ENCODE measurements at places on chromosomes 12 and 14.
A peak's percentile ranks its signal among the peaks of the same experiment; 100 is the strongest.

DNA sequence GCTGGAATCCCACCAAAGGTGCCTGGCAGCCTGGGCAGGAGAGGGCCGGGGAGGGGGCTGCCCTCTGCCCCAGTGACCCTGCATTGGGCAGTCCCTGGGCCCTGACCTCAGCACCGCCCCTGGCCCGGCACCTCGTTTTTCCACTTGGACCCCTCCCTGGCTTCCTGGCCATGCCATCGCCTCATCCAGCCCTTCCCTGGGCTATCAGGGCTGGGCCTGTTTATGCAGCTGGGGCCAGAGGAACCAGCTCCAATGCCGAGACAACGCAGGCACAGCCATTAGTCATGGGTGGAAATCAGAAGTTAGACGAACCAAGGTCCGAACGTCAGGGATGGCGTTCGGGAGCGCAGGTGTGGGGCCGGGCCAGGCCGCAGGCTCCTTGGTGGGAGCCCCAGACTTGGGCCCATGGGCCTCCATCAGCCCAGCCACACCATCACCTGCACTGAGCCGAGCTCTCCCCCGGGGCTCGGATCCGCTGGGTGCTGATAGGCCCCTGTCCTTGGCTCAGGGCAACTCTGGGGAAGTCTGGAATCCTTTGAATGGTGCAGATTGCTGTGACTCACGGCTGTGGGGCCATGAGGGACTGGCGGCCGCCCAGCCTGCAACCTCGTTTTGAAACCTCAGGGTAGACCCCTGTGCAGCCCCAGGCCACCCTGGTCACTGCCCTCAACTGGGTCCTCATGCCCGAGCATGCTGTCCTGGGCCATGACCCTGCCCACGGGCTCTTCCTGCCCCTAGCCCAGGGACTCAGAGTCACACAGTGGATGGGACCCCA is 169.4 kb downstream of the KIF26A start:
- no peak for DNase-seq

DNA sequence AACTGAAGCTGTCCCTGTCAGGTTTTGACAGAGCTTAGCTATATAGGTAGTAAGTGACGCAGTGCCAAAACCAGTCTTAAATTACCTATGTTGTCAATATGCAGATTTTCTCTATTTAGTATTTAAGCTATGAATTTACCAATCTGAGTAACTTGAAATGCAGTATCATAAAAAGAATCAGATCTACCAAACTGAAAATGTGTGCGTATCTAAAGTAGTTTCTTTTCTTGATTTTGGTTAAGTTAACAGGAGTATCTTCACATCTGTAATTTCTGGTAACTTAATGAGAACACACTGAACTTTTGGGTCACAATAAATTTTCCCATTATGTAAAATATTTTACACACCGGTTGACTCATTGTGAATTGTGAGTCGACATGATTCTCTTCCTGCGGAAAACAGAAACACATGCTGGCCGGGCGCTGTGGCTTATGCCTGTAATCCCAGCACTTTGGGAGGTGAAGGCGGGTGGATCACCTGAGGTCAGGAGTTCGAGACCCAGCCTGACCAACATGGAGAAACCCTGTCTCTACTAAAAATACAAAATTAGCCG is 45.1 kb downstream of the TRAF3 start:
- DNase-seq, result no peak

- DNase-seq, result no peak
Measured at GRCh38 chr14:99136047-99136400, 136.0 kb downstream of the BCL11B start.

- no peak for DNase-seq
Measured at GRCh38 chr12:132446633-132447326, 43.2 kb upstream of the FBRSL1 start.

DNA sequence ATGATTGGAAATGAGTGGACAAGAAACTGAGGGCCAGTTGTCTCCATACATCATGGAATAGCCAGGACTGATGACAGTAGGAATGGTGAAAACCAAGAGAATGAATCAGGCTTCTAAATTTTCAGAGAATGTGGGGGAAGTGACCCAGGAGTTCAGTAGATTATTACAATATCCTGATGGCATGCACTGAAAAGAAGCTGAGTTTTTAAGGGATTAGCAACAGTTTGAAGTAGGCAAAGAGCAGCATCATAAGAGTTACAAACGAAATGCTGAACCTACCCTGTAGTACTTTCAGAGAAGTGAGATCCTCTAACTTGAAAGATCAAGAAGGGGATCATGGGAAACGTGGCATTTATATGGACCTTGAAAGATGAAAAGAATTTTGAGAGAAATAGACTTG is 13.2 kb downstream of the SLC2A14 start:
- DNase-seq, result no peak

DNA sequence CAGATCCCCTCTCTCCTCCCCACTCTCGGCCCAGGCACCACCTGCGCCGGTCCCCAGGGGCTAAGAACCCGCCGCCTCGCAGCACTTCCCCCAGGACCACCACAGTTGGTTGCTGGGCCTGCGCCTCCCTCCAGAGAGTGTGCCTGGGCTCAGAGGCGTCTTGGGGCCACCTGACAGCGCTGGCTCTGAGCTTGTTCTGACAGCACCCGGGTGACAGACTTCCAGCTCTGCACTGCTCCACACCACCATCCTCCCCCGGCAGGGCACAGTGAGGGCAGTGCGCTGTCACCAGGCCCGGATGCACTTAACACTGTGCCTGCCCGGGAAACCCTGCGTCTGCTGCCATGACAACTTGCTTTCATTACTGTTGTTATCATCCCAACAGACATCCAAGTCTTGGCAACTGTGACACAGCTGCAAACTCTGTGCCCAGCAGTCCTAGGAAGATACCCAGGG is 6.6 kb downstream of the BRF1 start:
- peak; percentile 48 for DNase-seq

GRCh38 chr12:62865065-62865464 is 69.9 kb downstream of the PPM1H start:
- no peak for DNase-seq

DNA sequence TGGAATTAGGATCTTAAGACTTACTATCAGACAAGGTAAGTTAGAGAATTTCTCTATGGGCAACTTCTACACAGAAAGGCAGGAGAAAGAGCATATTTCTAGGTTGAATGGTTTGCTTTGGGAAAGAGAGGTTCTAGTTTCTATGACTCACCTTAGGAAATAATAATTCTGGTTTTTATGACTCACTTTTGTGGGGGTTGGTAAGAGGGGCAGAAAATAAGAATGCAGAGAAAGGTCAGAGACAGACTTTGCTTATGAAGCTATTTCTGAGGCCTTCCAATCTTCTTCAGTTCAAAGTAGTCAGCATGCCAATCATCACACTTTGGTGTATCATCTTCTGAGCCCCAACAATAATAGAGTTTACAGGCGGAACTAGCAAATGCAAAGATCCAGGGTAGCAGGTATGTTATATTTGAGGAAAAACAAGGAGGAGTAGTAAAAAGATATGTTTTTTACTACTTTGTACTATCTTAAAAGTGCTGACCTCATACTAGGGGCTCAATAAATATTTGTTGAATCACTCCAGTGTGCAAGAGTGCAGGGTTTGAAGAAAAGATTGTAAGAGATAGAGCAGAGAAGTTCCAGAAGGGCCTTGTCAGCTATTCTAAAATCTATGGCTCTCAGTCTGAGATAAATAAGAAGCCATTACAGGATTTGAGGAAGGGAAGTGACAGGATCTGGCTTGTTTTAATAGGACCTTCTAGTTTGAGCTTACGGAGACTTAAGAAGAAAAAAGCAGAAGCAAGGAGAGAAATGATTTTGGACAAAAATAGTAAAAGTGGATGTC is 56.7 kb upstream of the LRFN5 start:
- DNase-seq, result no peak

DNA sequence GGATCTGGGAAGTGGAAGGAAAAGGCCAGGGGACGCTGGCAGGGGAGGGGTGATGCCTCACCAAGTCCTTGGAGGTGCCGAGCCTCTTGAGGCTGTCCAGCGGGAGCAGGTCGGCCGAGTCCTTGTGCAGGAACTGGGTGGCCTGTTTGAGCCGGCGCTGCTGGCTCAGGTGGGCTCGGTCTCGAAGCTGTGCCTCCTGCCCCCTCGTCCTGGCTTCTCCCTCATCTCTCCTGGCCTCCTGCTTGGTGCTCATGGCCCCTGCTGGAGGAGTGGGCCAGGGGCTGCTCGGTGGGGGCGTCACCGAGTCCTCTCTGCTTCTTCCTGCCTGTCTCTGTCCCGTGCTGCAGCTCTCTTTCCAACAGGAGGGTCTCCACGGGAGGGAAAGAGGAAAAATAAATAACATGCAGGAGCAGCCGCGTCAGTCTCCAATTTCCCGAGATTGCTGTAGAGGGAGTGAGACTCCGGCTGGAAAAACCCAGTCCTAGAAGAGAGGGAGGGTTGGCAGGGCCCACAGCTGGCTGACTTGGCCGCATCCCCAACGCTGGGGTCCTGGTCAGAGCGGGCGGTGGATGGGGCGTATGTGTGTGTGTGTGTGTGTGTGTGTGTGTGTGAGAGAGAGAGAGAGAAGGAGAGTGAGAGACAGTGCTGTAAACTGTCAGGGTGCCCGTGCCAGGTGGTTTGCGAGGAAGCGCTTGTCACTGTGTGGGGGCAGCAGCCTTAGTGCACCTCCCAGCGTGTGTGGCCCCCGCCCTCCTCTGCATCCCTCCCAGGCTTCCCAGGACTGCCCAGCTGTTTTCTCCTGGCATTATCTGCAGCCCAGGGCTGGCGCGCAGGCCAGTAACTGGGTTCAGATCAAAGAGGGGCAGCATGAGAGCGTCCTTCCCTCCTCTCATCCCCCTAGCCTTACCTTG is at the start of gene NRIP2:
TSS of gene NRIP2 (minus strand) at position 455 of the 911 bp plus-strand sequence. CDS start at position 403, 52 bp downstream.
- no peak for DNase-seq

- DNase-seq, result no peak
Measured at GRCh38 chr14:102209224-102209966, 69.7 kb downstream of the WDR20 start.

- DNase-seq, result no peak
Measured at GRCh38 chr14:85764822-85765221, 234.9 kb downstream of the FLRT2 start.

GRCh38 chr12:22728987-22729386 is 104.0 kb downstream of the ETNK1 start:
- DNase-seq, result no peak

DNA sequence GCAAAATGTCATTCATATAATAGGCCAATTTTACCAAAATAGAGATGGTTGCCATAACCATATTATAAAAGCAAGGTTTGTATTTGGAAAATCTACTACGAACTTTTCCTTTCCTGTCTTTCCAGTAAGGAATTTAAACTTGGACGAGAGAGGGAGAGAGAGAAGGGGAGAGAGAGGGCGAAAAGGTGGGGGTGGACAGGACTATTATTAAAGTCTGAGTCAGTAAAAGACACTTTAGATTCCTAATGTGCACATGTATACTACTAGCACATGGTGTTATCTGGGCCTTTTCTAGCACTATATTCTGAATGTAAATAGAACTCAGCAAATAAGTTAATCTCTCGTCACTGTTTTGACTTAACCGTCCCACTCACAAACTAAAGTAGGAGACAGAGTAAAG is 30.4 kb upstream of the FBLN5 start:
- DNase-seq, result no peak

DNA sequence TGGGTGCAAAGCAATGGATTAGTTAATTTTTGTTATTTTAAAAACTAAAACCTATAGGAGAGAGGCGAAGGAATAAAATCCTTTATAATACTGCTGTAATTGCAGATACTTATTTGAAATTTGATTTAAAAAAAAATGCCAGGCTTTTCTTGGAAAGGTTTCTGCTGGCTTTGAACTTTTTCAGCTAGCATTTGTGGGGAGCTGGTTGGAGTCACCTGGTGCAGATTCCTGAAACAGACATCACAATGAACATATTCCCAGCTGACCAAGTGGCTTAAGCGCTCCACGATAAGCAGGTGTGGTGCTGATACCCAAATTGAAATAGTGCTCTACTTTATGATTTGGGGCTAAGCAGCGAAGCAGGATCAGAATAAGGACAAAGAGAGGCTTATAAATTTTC is 42.9 kb downstream of the DACT1 start:
- no peak for DNase-seq

- DNase-seq, result no peak
Measured at GRCh38 chr14:100677554-100678468, 48.9 kb upstream of the DLK1 start.

All from stimulated activated CD8-positive, alpha-beta memory T cell treated with anti-CD3 and anti-CD28 coated beads, Interleukin-7, amount 100 ng/mL, for 4 hours (primary cell).